Stimulated activated CD8-positive, alpha-beta memory T cell treated with anti-CD3 and anti-CD28 coated beads, Interleukin-7, amount 100 ng/mL, for 1 hour (primary cell): ENCODE measurements at places on chromosomes 3 and 15.

GRCh38 chr3:33791477-33792166 lies 6.8 kb upstream of the PDCD6IP start:
- DNase-seq: no peak

- no peak for DNase-seq
These were observed 44.5 kb upstream of the BOC start for GRCh38 chr3:113166719-113167492.

GRCh38 chr3:122943828-122944190 lies 83.8 kb downstream of the SEMA5B start:
- DNase-seq: no peak

GRCh38 chr15:82972990-82973389 lies 13.0 kb upstream of the RAMAC start:
- DNase-seq: no peak

DNA sequence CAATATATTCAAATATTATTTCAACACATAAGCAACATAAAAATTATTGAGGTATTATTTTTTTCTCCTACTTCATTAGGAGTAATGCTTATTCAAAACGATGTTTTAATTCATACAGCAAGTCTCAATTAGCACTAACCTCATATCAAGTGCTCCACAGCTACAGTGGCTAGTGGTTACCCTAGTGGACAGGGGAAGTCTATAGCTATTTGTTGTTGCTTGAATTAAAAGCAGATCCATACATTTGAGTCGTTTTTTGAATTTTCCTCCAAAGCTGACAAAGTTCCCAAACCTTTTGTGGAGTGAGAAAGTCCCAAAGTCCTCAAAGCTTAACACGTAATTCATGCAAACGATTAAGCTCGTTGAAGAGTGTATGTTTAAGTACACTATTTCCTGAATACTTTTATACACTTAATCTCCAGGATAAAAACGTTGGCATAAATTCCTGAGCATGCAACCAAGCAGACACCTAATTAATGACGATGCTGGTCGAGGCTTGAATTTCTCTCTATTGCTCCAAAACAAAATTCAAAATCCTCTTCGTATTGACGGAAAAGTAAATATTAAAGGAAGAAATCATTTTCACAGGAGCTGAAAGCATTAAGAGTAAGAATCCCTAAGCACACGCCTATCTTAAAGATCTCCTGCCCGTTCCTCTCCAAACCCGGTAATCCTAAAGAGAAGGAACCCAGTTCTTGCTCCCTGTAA lies 985 bp downstream of the VPS13C start:
- DNase-seq: no peak

DNA sequence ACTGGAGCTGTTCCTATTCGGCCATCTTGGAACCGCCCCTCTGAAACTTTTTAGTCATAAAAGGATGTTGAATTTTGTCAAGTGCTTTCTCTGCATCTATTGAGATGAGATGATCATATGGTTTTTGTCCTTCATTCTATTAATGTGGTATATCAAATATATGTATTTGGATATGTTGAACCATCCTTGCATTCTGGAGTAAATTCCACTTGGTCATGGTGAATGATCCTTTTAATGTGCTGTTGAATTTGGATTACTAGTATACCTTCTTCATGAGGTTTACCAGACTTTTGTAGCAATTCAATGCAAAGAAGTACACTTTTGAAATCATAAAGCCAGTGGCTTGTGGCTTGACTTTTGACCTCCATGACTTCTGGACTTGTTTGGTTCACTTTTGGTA lies 33.4 kb upstream of the XRN1 start:
- no peak for DNase-seq

DNA sequence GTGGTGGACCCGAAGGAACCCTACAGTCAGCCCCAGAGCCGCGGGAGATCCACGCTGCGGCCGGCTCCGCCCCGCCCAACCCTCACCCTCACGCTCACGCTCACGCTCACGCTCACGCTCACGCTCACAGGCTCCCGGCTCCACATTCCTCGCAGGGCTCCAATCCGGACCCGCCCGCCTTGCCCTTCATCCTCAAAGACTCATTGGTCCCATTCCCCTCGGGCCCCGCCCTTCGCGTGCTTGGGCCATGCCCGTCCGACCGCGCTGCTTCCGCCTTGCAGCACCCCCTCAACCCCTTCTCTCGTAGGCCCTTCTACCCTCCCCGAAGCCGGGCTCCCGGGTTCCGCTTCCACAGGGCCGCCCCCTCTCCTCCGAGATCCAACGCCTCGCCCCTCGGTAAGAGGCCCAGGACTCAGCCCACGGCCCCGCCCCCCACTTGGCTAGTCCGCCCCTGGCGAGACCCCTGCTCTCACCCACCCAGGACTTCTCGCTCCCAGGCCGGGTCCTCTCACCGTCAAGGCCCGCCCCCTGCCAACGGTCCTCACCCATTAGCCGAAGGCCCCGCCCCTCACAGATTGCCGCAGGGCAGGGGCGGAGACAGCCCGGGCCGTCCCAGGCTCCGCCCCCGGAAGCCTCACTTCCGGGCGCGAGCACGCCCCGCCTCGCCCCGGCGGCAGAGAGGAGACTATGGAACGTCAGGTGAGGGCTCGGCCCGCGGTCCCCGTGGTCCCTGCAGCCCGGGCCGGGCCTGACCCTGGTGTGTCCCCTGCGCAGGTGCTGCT lies at the start of gene APEH:
TSS of gene APEH (plus strand) at position 637 of the 782 bp plus-strand sequence. CDS start at position 688, 51 bp downstream.
- DNase-seq: peak; percentile 90
